ENCODE measurements at places on chromosomes 11 and 22.

DNA sequence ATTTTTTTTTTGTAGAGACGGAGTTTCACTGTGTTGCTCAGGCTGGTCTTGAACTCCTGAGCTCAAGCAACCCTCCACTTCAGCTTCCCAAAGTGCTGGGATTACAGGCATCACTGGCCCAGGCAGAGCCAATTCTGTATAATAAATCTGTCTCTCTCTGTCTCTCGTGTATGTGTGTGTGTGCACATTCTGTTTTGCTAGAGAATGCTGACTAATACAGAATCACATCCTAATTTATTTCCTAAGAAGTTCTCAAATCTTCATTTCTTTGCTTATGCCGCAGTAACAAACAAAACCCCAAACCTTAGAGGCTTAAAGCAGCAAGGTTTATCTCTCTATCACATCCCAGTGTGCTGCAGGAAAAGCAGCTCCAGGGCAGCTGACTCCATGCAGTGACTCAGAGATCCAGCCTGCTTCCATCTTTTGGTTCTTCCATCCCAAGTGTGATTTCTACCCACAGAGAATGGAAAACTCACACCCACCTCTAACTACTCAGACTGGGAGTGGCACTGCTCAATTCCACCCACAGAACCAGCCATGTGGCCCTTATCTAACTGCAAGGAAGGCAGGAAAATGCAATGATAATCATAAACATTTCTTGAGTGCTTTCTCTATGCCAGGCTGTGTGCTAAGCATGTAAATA, 35.1 kb upstream of the LRRC10B start:
- no peak for DNase-seq

DNA sequence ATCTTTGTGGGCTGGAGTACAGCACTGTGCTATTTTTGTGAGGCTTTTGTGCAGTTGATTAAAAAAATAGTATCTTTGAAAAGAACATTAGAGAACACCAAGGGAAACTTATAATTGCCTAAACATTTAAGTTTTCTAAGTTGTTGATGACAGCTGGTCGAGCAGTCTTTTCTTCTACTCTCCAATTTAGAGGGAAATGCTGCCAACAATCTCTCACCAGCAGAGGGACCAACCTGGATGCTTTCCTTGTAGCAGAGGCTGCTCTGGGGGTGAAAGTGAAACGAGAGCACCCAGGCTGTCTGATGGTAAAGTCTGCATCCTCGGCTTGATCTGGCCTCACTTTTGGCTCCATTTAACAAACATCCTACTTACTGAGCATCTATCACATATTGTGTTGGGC, 1286.5 kb upstream of the TENM4 start:
- no peak for DNase-seq

DNA sequence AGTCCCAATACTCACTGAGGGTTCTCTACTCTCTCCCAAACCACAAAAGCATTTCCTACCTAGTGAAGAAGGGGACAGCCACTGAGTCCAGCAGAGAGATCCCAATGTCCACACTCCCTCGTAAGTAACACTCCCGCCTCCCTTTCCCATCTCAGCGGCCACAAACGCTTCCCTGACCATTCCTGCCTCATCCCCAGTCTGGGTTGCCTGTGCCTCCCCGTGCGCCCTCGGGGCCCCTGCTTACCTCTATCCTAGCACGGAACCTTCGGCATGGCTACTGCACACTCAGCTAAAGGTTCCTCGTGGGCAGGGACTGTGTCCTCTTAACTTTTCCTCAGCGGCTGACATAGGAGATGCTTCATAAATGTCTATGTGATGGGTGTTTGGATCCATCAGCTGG, 1.5 kb downstream of the UPK2 start:
- no peak for DNase-seq

DNA sequence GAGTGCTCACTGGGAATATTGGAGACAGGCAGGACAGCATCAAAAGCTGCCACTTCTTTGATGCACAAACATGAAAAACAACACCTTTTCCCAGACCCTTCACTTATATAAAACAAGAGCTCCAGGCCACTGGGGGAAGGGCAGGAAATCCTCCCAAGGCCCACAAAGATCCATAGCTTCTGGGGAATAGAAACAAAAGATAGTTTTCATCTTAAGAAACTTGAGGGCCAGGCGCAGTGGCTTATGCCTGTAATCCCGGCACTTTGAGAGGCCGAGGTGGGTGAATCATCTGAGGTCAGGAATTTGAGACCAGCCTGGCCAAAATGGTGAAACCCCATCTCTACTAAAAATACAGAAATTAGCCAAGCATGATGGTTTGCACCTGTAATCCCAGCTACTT, 15.3 kb downstream of the RTL6 start:
- DNase-seq, result no peak

DNA sequence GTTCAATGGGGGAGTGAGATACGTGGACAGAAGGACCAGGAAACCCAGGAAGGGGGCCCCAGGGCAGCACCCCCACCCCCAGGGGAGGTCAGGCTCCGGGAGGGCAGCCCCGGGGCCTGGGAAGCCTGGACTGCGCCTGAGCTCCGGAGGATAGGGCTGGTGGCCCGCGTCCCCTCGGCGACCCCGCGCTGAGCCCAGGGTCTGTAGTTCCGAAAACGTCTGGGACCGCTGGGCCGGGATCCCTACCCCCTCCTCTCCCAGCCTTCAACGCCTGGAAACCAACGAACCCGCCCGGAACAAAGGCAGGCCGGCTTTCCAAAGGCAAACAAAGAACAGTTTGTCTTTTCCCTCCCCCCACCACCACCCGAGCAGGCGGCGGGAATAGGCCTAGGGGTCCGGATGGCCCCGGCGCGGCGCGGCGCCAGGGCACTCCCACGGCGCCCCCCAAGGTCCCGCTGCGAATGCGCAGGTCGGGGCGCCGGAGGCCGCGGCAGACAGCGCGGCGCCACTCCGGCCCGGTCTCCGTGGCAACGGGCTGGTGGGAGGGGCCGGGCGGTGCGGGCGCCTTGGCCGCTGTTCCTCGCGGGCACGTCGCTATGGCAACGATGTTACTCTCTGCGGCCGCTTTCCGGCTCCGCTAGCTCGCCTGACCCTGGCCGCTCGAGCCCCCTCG, 58.5 kb downstream of the IGLL1 start:
- peak; percentile 84 for DNase-seq

DNA sequence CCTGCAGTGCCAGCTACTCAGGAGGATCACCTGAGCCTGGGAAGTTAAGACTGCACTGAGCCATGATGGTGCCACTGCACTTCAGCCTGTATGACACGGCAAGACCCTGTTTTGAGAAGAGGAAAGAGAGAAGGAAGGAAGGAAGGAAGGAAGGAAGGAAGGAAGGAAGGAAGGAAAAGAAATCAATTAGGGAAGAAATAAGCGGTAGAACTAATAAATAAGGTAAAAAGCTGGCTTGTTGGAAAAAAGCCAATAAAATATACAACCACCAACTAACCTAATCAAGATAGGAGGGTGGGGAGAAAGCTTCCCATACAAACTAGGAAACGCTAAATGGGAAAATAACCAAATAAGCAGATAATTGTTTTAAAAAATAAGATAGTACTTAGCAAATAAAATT, 12.3 kb downstream of the A4GALT start:
- DNase-seq, result no peak

DNA sequence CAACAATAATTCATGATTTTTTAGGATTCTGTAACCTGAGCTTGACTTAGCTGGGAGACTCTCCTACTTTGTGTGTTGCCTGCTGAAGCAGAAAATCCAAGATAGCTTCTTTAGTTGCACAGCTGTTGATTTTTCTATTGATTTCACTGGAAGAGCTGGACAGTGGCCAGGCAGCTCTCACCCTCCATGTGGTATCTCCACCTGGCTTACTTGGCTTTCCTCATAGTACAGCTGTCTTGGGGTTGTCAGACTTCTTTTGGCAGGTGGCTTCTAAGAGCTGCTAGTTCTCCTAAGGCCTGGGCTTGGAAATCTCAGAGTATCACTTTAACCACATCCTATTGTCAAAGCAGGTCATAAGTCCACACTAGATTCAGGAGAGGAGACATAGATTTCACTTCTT, 130.8 kb upstream of the SPON1 start:
- no peak for DNase-seq

- DNase-seq, result no peak
These were observed 25.5 kb downstream of the MYBPC3 start for GRCh38 chr11:47327025-47327424.

DNA sequence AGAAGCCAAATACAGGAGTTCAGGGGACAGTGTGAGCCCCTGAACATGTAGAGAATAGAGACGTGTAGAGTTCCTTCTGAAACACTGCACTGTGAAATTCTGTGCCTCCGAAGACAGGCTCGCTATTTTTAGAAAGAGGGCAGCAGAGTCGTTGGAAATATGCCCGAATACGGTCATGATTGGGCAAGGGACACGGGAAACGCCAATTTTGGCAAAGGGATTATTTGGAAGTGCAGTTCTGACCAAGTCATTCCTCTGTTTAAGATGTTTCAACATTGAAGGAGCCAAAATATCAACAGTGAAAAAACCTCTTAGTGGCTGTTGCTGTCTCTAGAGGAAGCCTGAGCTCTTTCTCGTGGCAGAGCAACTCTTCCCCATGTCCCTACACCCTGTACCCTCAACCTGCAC, 9.5 kb upstream of the CBX6 start:
- no peak for DNase-seq

GRCh38 chr11:126993599-126993998, 7.0 kb downstream of the KIRREL3 start:
- DNase-seq, result no peak

DNA sequence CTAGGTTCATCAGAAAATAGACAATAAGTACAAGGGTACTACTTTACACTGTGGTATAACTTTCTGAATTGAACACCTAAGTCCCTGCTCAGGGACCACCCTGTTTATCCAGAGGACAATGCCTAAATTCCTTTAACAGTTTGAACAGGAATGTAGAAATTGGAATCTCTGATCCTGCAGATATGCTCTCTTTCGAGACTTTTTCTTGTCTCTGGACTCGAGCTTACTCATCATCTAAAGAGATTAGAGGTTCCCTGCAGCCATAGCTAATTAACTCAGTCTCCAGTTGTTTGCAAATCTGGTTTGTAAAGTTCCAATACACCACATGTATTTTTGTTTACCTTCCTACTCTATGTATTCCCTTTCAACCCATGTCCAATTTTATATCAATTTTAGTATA, 1.0 kb downstream of the HOATZ start:
- DNase-seq, result no peak

All from HTR-8/SVneo (cell line).